Right renal pelvis (tissue), 4 donors: ENCODE measurements at places on chromosomes 3 and 15. TPM values are rescaled to one million over a fixed set of nuclear protein-coding genes. Genes with fewer than 3 reads are reported as not detected.

- no peak for DNase-seq
Measured at GRCh38 chr15:68612979-68613740, 34.4 kb downstream of the CORO2B start.

GRCh38 chr15:73927476-73928240 lies 1.4 kb downstream of the LOXL1 start:
- no peak for DNase-seq

DNA sequence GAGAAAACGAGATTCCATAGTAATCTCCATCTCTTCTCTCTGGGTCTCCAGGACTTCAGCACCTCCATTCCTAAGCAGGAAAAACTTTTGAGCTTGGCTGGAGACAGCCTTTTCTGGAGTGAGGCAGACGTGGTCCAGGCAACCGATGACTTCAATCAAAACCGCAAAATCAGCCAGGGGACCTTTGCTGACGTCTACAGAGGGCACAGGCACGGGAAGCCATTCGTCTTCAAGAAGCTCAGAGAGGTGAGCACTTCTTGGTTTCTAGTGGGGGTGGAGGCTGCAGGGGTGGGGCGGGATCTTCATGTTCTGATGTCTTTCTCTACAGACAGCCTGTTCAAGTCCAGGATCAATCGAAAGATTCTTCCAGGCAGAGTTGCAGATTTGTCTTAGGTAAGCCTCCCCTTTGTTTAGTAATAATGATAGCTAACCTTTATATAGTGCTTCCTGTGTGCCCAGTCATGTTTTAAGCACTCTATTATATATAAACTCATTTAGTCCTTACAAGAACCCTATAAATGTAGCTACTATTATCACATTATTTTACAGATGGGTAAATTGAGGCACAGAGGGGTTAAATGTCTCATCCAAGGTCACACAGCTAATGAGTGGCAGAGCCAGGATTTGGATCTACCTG lies 35.0 kb upstream of the TATDN2 start:
- DNase-seq = no peak

DNA sequence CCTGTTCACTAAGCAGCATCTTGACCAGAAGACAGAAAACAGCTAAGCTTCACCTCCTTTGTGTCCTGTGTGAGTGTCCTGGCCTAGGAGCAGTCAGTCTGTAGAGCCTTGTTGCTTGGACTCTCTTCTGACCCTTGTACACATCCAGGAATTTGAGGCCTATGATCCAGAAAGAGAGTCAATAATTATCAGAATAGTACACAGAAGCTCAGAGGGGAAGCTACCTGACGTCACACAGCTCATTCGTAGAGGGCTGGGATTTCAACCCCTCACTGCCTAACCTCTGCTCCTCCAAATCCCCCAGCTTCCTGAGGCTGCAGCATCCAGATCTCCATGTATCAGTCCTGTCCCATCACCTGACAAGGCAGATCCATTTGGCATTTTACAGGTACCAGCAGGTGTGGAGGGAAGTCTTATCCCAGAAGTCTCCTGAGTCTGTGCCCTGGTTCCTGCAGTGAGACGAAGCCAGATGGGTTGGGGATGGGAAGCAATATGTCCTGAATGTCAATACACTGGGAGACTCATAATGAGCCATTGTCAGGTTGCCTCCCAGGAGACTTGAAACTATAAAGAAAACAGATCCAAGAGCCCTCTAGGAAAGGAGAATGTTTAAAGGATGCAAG lies 203.1 kb downstream of the MINAR1 start:
- no peak for DNase-seq

- peak; percentile 70 for DNase-seq
Measured at GRCh38 chr3:49671291-49672288, 2.6 kb upstream of the APEH start.

GRCh38 chr15:41483519-41483918 lies 10.2 kb upstream of the ITPKA start:
- DNase-seq = no peak

DNA sequence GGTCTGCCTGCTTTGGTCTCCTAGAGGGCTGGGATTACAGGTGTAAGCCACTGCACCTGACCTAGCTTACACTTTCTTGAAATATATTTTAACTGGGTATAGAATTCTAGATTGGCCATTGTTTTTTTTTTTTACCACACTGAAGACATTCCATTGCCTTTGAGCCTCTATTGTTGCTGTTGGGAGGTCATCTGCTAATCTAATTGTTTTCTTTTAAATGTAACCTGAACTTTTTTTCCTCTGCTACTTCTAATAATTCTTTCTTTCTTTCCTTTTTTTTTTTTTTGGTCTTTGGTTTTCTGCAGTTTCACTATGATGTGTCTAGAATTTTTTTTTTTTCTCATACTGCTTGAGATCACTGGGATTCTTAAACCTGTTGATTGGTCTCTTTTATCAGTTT lies 28.1 kb downstream of the ERICH6 start:
- DNase-seq = no peak

- DNase-seq = no peak
Measured at GRCh38 chr15:62334536-62334935, 169.5 kb upstream of the C2CD4B start.

DNA sequence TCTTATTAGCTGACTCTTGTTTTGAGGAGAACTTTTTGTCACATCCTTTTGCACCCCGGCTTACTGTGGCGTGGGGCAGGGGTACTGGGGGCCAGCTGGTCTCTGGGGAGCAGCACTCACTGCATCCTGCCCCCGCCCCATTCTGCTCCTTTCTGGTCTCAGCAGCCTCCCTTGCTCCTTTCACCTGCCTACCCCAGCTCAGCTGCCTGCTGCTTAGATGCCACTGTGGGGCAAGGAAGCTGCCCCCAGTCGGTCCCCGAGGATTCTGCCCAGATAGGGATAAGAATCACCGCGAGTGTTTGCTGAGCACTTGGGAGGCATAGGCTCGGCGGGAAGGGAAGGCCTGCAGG lies 32.0 kb downstream of the APBA2 start:
- no peak for DNase-seq

DNA sequence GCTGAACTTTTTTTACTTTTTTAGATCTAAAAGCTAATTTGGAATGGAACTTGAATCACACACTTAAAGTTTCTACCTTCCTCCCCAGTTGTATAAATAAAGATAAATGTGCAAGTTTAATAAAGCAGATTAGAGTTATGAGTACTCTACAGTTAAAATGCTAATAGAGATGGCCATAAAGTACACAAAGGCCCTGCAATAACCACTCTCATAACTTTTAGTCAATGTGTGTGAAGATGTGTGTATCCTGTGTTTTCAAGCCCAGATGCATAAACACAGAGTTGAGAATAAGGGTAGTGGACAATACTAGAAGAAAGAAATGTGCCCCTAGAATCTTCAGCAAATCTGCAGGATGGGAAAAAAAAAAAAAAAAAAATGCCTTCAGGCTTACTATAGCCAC lies 45.3 kb downstream of the TOP2B start:
- no peak for DNase-seq

GRCh38 chr3:61008998-61009380 lies 242.3 kb downstream of the FHIT start:
- no peak for DNase-seq

- peak; percentile 67 for DNase-seq
Measured at GRCh38 chr3:16550676-16551341, 37.3 kb upstream of the RFTN1 start.

DNA sequence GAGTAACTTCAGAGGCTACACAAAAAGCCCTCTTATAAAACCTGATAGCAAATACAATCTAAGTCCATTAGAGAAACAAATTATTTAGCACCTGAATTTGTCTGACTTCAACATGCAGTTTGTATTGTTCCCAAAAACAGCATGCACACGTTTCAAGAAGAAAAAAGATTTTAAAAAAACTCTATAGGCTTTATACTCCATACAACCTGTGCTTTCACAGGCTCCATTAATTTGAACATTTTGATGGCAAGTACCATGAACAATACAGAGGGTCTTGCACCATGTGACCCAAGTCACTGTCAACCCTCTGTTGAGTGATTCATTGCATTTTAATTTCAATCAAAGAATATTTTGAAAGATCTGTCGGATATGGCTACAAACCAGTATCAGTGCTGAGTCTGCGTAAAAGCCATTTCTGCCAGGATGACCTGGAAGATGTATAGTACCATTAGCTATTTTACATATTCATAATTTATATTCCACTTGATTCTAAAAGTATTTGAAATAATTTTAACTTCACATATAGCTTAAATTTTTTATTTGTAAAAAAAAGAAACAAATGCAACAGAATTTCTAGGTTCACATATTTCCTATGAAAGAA lies 13.2 kb downstream of the ANXA2 start:
- DNase-seq = no peak

- DNase-seq = peak; percentile 32
Measured at GRCh38 chr3:79521221-79521848, 246.5 kb downstream of the ROBO1 start.

GRCh38 chr3:73611176-73611575 lies 13.6 kb downstream of the PDZRN3 start:
- no peak for DNase-seq

The LXN gene
- polyA plus RNA-seq = 38.3 TPM

The ISLR gene
- polyA plus RNA-seq = 72.9 TPM
